ENCODE measurements at places on chromosomes 11 and 22.

GRCh38 chr11:45777127-45777969 lies 27.6 kb upstream of the SLC35C1 start:
- DNase-seq, result peak; percentile 11

GRCh38 chr22:29607426-29607825 lies 4.0 kb downstream of the NF2 start:
- DNase-seq, result no peak

DNA sequence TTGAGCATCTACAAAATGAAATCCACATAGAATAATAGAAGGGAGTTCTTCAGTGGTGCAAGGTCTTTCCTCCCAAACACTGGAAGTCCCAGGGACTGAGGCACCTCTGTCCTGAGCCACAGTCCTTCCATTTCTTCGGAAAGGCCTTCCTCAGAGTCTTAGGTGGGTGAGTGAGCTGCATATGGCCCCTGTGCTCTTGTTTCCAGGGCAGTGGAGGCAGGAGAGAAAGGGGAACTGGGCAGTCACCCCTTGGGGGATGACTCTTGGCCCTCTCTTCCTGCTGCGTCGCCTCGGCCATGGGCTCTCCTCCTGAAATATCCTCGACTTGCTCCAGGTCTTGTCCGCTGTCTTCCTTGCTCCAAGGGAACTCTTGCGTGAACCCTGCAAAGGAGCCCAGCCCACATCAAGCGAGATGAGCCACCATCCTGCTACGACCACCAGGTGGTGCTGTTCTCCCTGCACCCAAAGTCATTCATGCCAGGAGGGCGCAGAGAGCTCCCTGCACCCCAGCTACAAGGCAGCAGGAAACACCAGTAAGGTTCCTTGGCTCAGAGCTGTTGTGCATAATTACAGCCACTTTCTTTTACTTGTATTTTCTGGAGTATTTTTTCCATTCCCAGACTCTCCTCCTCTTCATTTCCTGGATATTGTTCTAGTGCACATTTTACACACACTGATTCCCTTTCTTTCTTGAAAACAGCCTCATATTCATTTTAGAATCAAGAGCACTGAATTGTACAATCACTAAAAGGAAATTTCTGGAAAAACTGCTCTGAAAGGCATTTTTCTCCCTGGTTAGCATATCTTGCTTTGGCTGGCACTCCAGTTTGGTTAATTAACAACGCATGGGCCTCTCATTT lies 397.8 kb downstream of the OPCML start:
- peak; percentile 46 for DNase-seq

- no peak for DNase-seq
These were observed 41.8 kb upstream of the ACCSL start for GRCh38 chr11:44005956-44006355.

GRCh38 chr11:126604461-126604860 lies 249.0 kb downstream of the ST3GAL4 start:
- DNase-seq, result no peak

Data from fibroblast of skin of right biceps (primary cell).